ENCODE measurements at places on chromosomes 3 and 15. TPM values are rescaled to one million over a fixed set of nuclear protein-coding genes. Genes with fewer than 3 reads are reported as not detected.

DNA sequence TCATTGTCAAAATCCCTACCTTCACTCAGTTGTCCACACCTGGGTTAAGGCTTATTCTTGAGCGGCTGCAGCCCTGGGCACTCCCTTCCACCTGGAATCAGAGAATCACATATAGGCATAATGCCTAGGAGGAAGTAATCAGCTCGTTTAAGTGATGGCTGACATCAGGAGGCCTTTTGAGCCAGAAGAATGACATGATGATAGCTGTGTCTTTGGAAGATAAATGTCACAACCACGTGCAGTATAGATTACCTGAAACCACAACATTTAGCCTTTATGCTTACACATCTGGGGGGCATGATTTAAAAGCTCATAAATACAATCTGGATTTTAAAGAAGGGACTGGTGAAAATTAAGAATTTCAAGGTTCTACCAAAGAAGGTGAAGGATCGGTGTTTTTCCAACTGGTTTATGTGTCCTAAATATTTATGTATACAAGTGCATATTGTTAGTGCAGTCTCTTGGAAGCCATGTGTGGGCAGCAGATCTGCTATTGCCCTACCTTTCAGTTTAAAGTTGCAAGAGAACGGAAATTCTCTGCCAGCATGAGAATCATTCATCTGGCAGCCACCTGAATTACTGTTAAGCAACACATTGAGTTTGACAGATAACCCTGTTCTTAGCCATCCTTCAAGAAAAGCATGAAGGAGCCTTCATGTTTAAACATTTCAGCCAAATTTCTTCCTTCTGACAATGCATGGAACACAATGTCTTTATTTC is 163.4 kb upstream of the NR2E3 start:
- no peak for DNase-seq

- no peak for DNase-seq
Measured at GRCh38 chr15:70120958-70121623, 23.4 kb upstream of the TLE3 start.

- DNase-seq, result no peak
Measured at GRCh38 chr3:32873531-32874130, 55.8 kb downstream of the TRIM71 start.

The FETUB gene
- not detected for polyA plus RNA-seq

The HYKK gene
- 4.8 TPM for polyA plus RNA-seq

DNA sequence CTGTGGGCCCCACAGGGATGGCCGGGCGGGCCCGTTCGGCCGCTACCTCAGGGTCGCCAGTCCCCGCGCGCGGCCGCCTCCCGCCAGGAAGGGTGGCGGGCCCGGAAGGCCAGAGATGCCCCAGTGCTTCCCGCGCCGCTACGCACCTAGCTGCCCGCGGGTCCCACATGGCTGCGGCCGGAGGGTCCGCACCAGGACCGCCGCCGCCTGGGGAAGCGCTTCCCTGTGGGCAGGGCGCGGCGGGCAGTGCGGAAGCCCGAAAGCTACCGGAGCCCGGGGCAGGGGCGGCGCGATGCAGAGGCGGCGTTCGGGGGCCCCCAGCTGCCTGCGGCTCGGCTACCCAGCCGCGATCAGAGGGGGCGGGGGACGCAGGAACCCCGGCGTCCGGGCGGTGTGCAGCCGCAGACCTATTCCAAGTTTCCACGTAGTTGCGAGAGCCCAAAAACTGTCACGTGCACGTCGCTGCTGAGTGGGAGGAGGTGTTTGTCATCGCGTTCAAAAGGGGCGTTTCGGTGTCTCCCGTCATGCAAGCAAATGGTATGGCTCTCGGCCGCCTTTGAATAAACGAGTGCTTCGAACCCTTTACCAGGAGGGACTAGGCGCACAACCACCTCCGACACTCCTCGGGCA is at the start of gene TRANK1:
Gene TRANK1, minus strand, starts transcription at position 414 of the 630 bp plus-strand sequence. Its CDS starts 245 bp downstream, at position 169.
- DNase-seq, result peak; percentile 28

- DNase-seq, result no peak
Measured at GRCh38 chr15:39025881-39026280, 461.3 kb upstream of the RASGRP1 start.

Data from urinary bladder (tissue), 4 donors.